ENCODE measurements at places on chromosomes 13 and 19. TPM values are rescaled to one million over a fixed set of nuclear protein-coding genes. Genes with fewer than 3 reads are reported as not detected.

Gene PRTN3
- total RNA-seq, result not detected

Gene ZNF527
- total RNA-seq, result 6.0 TPM

Gene ZNF382
- total RNA-seq, result 5.9 TPM

Gene PPP1R37
- 39.7 TPM for total RNA-seq

Gene SELENOW
- total RNA-seq, result 210 TPM

Gene KIR3DL1
- total RNA-seq, result not detected

Gene CNOT3
- 28.4 TPM for total RNA-seq

Gene SRRM5
- total RNA-seq, result 0.05 TPM

Gene ZNF780A
- total RNA-seq, result 10.7 TPM

Gene TPTE2
- total RNA-seq, result not detected

Gene ZNF536
- not detected for total RNA-seq

Gene METTL21C
- not detected for total RNA-seq

All from dermis blood vessel endothelial cell (primary cell).